Head of caudate nucleus (tissue), 42 donors: ENCODE measurements at places on chromosomes 4 and X.

- no peak for DNase-seq
These were observed 763.7 kb downstream of the PDHA2 start for GRCh38 chr4:96603641-96604040.

GRCh38 chrX:154051201-154051810 lies 31.6 kb upstream of the IRAK1 start:
- DNase-seq: peak; percentile 72

GRCh38 chr4:145785391-145786008 lies 105.6 kb downstream of the C4orf51 start:
- no peak for DNase-seq

GRCh38 chr4:71872767-71873415 lies 89.0 kb upstream of the GC start:
- no peak for DNase-seq

DNA sequence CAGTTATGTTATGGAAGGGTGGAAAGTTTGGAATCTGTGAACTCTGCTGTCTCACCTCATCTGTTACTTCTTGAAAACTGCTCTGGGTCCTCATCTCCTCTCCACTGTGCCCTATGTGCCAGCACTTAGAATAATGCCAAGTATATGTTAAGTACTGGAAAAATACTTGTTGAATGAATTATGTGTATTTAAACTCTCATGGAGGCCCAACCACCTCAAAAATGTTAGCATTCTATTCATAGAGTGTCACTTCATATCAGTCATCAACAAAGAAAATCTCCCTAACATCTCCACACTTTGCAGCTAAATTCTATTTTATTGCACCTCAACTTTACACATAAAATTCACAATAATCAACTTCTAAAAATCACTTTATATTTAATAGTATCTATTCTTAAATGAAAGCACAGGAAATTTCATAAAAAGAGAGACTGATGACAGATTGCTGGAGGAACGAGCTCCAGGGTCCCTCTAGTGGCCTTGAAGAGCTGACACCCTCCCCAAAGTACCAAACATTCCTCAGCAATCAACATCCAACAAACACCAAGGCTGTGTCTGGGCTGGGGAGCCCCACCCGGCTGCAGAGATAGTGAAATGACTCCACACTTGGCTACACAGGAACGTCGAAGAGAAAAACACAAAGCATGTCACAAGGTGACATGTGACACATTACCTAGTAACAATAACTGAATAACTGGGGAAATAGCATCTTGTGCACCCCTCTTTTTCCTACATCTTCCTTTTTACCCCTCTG lies 45.8 kb downstream of the SLC39A8 start:
- peak; percentile 51 for DNase-seq

DNA sequence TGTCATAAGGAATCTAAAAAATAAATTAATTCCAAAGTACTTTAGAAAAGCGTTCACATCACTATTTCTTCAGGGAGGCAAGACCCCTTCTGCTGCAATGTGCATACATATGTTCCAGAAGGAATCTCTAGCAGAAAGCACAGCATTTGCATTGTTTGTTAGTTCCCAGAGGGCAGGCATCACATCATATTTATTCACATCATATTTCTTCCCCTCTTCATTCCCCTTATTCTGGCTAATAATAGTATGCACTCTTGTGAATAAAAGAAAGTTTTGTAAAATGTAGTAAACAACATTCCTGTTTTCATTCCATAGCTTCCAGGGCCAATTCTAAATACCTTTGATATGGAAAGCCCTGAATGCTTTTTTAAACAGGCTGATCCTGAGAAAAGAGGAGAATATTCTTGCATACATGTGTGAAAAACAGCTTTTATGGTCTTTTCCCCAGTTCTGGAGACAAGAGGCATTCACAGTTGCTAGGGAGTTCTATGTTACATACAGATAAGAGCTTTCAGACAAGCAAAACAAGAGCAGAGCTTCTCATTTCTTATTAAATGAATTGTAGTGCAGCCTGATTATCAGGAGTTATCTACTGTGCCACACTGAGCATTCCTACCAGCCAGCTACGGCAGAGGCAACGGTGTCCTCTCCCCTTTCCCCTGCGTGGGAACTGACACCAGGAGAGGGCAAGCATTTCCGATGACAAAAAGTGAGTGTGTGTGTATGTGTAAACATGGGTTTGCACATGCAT lies 15.2 kb downstream of the GATB start:
- no peak for DNase-seq

DNA sequence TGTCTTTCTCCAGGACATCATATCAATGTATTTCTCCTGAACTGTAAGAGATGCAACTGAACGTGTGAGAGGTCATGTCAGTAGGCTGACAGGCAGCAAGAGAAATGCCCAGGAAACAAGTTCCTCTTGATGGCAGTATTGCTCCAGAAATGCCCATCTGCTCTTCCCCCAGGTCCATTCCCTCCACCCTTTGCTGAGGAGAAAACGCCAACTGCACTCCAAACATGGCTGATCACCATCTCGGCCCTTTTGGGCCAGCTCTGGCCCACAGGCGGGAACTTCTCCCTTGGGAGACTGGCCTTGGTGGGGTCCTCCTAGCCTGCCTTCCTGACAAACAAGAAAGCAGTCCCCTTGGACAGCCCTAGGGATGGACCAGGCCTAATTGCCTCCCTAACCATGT lies 276.5 kb upstream of the AGTR2 start:
- DNase-seq: peak; percentile 60

DNA sequence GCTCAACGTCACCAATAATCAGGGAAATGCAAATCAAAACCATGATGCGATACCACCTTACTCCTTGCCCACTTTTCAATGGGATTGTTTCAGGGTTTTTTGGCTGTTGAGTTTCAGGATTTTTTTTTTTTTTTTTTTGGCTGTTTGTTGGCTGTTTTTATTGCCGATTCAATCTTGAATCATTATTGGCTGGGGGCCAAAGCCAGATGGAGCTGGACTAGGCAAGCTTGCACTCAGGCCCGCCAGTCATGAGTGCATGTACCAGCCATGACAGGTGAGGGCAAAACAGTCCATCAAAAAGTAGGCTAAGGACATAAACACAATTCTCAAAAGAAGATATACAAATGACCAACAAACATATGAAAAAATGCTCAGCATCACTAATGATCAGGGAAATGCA lies 13.3 kb downstream of the YIPF7 start:
- DNase-seq: no peak

GRCh38 chrX:41031256-41031967 lies 53.8 kb upstream of the USP9X start:
- DNase-seq: no peak
